ENCODE measurements at places on chromosomes 12 and 14.
A peak's percentile ranks its signal among the peaks of the same experiment; 100 is the strongest.

GRCh38 chr12:20030826-20031225 lies 337.5 kb upstream of the PDE3A start:
- no peak for DNase-seq

DNA sequence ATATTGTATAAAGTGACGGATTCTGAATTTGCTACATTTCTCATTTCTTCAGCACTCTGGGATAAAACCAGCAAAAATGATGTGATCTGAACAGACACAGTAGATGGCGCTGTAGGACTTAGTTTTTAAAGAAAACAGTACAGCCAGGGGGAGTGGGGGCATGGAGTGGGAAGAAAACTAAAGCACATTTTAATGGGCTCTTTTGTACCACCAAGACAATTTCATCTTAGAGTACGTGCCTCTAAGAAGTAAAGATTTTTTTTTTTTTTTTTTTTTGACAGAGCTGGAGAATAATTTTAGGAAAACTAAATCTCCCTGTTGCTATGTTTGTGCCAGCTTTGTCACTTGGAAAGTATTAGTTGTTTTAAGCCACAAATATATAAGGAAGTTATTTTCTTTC lies 124.4 kb downstream of the RAD51B start:
- DNase-seq = peak; percentile 72

- no peak for DNase-seq
These were observed 27.2 kb upstream of the KCNJ8 start for GRCh38 chr12:21801522-21802288.

DNA sequence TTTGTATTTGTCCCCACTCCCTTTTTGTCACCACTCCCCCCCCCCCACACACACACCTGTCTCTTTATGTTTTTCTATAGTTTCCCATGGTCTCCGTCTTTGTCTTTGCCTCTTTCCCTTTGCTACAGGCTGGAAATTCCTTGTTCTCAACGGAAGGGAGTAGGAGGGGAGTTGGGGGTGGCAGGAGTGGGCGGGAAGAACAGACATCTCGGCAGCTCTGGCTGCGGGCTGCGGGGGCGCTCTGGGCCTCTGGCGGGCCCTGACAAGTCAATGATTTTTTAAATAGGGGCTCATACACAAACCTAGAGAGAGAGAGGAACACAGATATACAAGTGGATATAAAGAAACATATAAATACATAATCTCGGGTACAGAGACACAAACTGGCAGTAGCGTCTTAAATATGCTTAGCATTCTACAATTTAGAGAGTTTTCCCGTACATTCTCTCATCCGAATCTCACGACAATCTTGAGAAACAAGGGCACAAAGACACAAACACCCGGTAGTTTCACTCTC lies 2.4 kb upstream of the NAB2 start:
- DNase-seq = peak; percentile 69

GRCh38 chr12:75891072-75891471 lies 140.5 kb downstream of the PHLDA1 start:
- no peak for DNase-seq

GRCh38 chr12:131129839-131130238 lies 176.1 kb downstream of the ADGRD1 start:
- DNase-seq = no peak

DNA sequence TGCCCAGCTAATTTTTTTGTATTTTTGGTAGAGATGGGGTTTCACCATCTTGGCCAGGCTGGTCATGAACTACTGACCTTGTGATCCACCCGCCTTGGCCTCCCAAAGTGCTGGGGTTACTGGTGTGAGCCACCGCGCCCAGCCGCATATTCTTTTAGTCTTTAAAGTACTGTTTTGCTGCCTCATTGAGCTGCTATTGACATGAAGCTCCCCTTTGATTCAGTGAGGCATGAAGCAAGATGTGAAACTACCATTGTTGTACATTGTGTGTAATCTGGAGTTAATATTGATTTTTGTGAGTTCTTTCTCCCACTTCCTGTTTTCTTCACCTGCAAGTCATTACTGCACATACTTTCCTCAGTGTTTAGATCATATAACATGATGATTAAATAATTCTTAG lies 80.8 kb downstream of the MNAT1 start:
- DNase-seq = no peak

DNA sequence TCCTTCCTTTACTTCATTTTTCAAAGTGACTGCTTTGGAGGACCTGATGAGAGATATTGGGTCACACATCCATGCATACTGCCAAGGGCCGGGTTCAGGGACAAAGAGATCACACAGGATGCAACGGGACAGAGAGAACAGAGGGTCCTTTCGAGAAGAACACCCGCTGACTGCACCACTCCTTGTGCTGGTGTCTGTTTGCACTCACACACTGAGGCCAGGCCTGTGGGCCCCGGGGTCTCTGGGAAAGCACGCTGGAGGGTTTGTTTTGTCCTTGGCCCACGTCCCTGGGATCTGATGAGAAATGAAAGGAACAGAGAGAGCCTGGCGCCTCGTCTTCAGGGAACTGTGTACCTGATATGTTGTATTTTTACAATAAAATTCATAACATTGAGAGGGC lies 42.2 kb downstream of the PAH start:
- no peak for DNase-seq

- DNase-seq = no peak
These were observed 108.7 kb upstream of the PRICKLE1 start for GRCh38 chr12:42698213-42698612.

DNA sequence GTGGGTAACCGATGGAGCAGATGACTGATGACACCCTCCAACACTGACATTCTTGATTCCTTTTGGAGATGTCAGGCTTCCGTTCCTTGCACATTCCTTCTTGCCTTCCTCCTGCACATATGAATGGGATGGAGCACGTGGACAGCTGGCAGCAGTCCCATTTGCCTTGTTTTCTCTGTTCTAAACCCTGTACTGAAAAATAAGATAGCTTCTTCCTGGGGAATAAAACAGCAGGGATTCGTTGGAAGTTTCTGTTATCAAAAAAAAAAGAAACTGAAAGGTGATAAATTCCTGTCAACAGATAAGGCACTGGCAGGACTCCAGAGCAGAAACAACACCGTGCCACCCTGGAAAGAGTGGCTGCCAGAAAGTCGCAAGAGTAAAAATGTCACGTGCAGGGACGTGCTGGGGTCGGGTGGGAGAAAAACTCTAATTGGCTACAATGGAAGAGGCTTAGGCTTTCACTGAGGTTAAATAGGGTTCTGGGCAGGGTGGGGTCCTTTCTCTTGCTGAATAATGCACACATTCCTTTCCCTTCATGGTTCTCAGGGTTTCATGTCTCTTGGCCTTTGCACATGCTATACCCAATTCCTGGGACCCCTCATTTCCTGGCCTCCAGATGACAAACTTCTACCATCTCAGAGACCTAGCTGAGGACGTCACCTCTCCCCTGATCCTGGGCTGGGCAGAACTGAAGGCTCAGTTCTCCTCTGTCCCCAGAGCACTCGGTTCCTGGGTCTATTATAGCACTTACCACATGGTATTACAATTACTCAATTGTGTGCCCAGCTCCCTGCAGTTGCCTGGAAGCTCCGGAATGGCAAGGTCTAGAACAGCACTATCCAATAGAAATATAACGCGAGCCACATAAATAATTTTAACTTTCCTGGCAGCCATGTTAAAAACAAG lies 7.0 kb upstream of the NUAK1 start:
- no peak for DNase-seq

DNA sequence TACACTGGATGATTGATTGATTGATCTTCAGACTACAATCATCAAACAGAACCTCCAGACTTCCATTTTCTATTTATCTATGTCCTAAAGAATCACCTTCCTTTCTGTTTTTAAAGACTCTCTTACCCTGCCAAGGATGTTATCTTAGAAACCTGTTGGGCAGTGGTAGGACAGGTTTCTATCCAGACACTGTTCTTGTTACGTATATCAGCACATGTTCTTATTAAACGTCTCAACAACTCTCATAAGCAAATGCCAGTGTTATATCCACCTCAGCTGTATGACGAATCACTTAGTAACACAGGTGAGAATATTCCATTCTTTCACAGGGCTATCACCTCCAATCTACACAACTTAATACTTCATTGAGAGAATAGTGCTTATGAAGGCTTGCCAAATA lies 40.2 kb upstream of the RPL10L start:
- no peak for DNase-seq

DNA sequence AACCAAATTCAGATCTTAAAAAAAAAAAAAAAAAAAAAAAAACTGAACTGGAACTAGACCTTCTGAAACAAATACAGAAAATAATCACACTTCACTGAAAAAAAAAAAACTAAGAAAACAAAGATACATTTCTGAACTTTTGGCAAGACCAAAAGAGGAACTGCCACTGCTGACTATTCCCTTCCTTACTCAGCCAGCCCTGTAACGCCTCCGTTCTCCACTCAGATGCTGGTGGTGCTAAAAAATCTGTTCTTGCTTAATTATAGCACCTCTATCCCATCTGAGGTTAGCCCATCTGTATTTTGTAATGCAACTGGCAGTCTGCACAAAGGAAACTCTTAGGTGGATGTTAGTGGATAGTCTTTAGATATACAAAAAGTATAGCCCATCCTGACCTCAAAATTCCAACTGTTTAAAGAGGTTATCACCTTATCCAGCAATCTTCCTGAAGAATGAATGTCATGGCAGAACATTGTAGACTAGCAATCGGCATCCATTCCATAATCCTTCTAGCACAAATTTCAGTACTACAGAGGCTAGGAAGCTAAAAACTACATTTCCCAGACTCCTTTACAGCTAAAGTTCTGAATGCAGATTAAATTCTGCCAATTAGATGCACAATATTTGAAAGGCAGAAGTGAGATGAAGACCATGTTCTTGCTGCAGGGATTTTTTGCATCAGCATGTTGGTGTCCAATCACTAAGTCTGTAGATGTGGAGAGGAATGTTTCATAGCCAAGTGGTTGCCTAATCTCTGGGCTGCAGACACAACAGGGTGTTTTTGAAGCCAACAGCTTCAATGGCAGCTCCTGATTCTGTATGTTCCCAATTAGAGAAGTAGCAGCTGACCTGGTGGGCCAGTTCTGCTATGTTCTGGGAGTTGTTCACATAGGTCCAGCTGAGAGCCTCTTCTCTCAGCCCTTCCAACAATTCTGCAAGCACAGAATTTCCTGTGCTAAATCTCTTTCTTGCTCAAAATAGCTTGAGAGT lies 5.7 kb downstream of the MAP3K9 start:
- DNase-seq = no peak

GRCh38 chr14:68241862-68242487 lies 422.4 kb downstream of the RAD51B start:
- no peak for DNase-seq

GRCh38 chr12:68086019-68086603 lies 73.4 kb downstream of the IFNG start:
- DNase-seq = no peak

GRCh38 chr14:63275611-63276010 lies 43.1 kb downstream of the GPHB5 start:
- DNase-seq = no peak

DNA sequence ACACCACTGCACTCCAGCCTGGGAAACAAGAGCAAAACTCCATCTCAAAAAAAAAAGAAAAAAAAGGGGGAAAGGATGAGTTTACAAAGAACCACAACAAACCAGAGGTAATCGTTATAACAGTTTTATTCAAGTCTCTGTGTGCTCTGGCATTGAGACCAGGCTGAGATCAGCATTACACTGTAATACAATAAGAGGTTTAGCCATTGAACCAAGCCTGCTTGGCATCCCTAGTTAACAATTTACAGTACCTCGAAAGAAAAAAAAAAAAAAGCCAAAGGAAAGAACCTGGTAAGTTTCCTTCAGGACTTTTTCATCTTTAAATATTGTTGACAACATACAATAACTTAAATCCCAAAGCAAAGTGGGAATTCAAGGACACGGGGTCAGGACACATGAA lies 80.7 kb downstream of the TTC9 start:
- no peak for DNase-seq

DNA sequence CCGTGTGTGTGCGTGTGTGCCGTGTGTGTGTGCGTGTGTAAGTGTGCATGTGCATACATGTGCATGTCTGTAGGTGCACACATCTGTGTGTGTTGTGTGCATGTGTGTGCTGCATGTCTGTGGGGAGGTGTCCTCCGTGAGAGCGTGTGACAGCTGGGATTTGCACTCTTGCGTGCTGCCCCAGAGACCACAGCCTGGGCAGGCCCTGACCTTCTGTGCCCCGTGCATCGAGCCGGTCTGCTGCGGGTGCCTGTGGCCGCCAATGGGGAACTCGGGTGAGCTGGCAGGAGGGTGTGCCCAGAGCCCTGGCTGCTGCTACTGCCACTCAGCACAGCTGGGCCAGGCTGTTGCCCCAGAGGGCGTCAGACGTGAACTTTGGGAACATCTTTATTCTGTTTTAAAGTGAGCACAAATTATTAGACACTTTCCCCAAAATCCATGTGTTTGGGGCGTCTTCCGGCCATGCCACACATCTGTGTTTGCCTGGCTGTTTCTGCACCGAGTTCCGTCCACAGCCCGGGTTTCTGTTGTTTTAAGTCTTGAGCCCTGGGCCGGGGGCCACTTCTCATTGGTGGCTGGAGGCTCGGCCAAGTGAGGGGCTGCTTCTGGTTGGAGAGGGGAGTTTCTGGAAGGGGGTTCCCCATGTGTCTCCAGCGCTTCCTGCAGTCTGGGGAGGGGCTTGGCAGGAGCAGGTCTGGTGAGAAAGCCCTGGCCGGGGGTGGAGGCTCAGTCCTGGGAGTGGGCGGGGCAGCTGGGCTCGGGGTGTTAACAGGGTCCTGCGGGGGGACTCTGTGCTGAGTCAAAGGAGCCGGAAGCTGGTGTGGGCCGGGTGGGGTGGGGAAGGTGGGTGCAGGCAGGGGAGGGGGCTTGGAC lies 7.6 kb downstream of the CEP170B start:
- DNase-seq = no peak

DNA sequence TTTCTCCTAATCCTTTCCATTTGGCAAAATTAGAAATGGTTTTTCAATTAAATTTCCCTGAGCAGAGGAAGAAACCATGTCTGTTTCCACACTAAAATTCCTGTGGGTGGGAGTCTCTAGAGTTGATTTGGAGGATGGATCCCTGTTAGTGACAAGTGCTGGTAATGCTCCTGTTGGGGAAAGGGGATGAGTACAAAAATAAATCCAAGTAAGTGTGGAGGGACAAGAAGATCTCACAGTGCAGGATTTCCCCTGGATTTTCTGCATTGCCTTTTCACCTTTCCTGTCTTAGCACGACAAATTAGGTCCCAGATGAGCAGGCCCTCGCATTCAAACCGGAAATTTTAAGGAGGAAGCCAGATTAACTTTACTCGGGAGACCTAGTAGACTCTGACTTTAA lies 107.5 kb downstream of the DAD1 start:
- no peak for DNase-seq

GRCh38 chr12:107679336-107679735 lies 6.3 kb upstream of the PWP1 start:
- no peak for DNase-seq

GRCh38 chr12:11834104-11834812 lies 184.8 kb downstream of the ETV6 start:
- DNase-seq = no peak

- no peak for DNase-seq
These were observed 16.3 kb downstream of the ATP5MC2 start for GRCh38 chr12:53659571-53659981.
